ENCODE measurements at places on chromosomes 6 and 20.

DNA sequence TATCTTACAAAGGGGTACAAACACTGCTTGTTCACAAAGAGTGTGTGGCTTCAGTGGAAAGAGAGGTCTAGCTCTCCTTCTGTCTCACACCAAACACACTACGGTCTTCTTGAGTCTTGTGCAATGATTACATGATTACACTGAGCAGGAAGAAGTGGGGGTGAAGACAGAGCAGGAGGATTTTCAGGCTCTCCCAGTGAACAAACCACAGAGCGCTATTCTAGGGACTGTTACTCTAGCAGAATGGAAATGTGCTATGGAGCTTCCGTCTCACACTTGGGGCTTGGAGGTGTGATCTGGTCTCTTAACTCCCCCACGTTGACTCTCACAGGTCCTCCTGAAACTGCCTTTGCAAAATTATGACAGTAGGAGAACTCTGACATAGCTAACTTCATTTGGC, 203.4 kb downstream of the MYLK4 start:
- peak; percentile 26 for DNase-seq

DNA sequence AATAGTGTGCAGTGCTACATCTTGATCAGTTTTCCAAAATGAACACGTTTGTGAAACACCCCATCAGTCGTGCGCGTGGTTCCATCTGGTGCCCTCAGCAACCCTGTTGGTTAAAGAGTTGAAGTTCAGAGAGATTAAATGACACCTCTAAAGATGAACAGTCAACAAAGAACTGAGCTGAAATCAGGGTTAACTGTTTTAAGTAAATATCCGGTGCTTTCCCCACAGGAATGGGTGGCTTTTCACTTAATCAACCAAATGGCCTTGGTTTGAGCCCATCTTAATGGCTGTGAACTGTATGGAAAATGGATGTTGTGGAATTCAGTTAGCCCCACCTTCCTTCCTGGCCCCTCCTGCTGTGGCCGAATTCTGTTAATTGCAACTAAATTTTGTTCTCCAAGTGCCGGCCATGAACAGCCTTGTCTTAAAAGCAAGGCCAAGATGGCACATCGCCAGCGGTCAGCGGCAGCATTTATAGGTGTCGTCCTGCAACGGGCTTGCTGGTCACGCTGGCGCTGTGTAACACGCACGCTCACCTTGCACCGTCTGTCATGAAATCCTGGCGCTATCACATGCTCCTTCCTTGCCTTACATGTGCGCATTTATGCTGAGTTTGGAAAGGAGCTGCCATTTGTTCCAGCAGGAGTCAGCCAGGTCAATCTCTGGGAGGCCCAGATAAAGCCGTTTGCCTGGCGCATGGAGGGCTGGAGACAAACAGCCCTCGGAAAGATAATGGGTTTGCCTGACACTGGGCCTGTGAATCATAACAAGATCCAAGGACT, 164.5 kb downstream of the ERMARD start:
- no peak for DNase-seq

DNA sequence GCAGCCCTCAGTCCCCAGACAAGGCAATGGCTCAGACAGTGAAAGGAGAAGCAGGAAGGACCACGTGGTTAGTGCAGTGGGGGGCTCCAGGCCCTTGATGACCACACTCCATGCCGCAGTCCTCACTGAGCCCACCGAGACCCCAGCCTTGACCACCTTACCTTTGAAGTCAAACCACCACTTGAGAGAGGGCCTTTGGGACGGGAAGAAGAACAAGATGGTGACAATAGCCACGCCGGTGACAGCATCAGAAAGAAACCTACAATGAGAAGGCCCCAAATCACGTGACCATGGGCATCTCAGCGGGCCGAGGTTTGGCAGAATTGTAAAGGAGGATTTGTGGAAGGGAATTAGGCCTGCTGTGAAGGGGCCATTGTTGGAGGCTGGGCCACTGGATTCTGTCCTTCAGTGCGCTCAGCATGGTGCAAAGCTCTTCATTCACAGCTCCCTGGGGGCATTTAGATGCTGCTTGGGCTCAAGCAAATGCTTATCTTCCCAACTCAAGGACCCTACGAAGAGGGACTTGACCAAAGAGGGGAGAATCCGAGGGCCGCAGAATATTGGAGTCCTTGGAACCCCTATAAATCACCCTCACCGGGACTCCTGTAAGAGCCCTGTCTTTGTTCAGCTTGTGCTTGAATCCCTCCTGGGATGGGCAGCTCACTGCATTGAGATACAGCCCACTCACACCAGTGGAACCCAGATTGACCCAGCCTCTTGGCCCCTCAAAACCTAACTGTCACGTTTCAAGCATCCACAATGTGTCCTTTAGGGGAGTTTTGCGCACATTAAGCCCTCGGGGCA, 33.2 kb upstream of the OCSTAMP start:
- DNase-seq, result no peak

- no peak for DNase-seq
These were observed 51.4 kb downstream of the HECA start for GRCh38 chr6:139186242-139186641.

- no peak for DNase-seq
These were observed 13.2 kb downstream of the ADGRF1 start for GRCh38 chr6:47028835-47029360.

DNA sequence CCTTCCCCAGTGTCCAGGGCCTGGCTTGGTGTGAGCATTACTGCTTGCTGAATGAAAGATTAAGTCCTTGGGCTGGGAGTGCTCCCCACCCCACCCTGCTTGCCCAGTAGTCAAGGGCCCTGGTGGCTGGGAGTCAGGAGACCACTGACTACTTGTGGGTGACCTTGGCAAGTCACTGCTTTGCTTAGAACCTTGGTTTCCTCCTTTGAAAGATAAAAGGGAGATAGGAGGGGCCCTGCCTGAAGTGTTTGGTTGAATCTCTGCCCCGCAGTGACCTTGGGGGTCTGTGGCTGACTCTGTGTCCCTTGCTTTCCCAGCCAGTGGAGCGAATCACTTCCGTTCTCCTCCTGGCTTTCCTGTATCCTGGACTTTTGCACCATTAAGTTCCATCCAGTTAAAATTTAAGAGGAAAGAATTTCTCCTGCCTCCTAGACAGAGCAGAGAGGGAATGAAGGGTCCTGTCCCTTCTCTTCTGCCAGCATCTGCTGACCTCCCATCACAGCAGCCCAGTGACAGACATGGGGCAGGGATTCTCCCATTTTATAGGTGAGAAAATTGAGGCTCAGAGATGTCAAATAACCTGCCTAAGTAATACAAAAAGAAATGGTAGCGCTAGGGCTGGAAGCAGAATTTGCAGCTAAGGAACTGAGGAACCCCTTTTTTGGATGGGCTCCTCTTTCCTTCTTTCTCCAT, 3.5 kb upstream of the EPB41L1 start:
- no peak for DNase-seq

GRCh38 chr6:129489215-129489765, 220.7 kb downstream of the ARHGAP18 start:
- no peak for DNase-seq

DNA sequence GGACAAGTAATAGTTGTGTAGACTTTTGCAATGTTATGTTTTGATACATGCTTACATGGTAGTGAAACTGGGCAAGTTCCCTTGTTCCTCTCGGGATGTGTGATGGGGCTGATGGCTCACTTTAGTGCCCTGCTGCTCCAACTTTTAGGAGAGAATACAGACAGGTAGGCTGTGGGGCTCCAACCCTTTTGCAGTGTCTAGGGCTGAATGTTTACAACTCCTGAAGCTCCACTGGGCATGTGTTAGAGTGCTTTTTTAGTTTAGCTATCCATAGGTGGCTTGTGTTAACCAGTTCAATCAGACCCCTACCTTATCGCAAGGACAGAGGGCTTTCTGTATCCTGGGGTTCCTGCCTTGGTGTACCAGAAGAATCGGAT, 33.8 kb downstream of the SERPINB6 start:
- DNase-seq, result no peak

All from KG1 (cell line).